ENCODE measurements at places on chromosomes 13 and 19.

DNA sequence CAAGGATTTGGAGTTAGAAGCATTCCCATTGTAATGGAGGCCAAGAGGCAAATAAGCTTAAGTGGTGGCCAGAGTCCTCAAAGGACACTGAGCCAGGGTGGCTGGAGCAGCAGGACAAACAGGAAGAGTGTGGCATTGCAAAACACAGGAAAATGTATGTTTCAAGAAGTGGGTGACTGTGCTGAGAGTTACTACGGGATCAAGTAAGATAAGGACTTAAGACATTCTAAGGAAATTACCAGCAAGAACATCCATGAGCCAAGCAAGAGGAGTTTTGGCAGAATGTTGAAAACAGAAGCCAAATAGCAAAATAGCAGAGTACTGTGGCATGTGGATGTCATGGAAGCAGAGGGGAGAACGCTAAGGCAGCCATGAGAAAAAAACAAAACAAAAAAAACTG, 104.2 kb downstream of the RAP2A start:
- ATAC-seq = no peak

GRCh38 chr13:94327318-94327717, 152.2 kb downstream of the DCT start:
- peak; percentile 69 for ATAC-seq

GRCh38 chr13:40993987-40994386, 25.1 kb downstream of the ELF1 start:
- ATAC-seq = no peak

DNA sequence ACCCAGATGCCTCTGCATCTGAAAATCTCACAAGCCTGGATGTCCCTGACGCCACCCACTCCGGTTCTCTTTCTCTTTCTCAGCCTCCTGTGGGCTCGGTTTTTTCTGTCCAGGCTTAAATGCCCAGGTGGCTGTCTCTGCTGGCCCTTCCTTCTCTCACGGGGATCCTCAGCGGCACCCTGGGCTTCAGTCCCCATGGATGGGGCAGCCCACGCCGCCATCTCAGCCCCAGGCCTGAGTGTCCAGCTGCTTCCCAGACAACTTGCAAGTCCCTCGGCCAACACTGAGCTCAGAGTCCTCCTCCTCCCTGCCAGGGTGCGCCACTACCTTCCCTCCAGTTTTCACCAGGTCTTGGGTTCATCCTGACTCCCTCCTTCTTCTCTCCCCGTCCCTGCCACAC, 6.4 kb downstream of the FBN3 start:
- no peak for ATAC-seq

GRCh38 chr13:113748101-113748861, 10.7 kb upstream of the TMEM255B start:
- no peak for ATAC-seq

DNA sequence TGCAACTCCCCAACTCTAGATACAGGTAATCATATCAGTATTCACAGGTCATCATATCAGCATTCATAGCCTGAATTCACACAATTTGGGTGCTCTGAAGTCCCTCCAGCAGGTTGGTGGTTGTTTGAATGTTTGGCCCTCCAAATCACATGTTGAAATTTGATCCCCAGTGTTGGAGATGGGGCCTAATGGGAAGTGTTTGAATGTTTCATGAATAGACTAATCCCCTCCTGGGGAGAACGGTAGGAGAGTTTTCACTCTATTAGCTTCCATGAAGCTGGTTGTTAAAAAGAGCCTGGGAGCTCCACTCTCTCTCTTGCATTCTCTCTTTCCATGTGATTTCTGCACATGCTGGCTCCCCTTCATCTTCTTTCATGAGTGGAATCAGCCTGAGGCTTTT, 288.6 kb upstream of the PCDH9 start:
- no peak for ATAC-seq

DNA sequence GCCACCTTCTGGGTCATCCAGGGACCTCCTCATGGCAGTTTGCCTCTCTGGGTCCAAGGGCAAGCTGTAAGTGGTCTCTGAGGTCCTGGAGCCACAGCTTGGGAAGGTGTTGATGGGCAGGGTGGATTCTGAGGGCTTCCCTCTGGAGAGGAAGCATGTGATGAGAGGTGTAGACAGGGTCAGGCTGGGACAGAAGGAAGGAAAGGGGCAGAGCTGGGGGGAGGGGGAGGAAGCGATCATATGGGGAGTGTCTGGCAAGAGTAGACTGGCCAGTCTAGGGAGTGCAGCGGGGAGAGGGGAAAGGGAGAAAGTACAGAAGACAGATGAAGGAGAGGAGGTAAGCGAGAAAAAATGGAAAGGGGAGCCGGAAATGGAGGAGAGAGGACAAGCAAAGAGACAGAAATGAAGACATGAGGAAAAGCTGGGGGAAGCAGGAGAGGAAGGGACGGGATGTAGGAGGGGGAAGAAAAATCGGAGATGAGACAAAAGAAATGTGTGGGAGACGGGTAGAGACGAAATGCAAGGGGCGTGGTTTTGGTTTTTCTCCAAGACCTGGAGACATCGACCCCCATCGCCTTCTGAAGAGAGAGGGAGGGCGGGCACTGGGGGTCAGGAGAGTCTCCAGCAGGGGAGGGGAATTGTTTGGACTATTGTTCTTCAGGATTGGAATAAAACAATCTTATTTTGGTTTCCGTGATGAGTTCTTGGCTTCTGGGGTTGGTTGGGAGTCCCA, 26.6 kb downstream of the ZSWIM9 start:
- ATAC-seq = no peak

GRCh38 chr19:40805258-40805868, 6.4 kb downstream of the EGLN2 start:
- no peak for ATAC-seq

- no peak for ATAC-seq
Measured at GRCh38 chr13:98976338-98976737, 1.5 kb downstream of the DOCK9 start.

GRCh38 chr19:40921005-40921897, 39.2 kb upstream of the CYP2A7 start:
- ATAC-seq = no peak

GRCh38 chr13:81957121-81957520, 1616.2 kb upstream of the SPRY2 start:
- ATAC-seq = no peak

DNA sequence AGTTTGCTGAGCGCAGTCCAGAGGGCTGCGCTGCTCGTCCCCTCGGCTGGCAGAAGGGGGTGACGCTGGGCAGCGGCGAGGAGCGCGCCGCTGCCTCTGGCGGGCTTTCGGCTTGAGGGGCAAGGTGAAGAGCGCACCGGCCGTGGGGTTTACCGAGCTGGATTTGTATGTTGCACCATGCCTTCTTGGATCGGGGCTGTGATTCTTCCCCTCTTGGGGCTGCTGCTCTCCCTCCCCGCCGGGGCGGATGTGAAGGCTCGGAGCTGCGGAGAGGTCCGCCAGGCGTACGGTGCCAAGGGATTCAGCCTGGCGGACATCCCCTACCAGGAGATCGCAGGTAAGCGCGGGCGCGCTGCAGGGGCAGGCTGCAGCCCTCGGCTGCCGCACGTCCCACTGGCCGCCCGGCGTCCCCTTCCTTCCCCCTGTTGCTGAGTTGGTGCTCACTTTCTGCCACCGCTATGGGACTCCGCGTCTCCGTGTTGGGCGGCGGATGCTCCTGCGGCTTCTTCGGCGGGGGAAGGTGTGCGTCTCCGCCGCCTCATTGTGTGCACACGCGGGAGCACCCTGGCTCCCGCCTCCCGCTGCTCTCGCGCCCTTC, 772 bp downstream of the GPC6 start:
- ATAC-seq = no peak

- ATAC-seq = no peak
Measured at GRCh38 chr13:101139081-101139480, 277.2 kb downstream of the NALCN start.

DNA sequence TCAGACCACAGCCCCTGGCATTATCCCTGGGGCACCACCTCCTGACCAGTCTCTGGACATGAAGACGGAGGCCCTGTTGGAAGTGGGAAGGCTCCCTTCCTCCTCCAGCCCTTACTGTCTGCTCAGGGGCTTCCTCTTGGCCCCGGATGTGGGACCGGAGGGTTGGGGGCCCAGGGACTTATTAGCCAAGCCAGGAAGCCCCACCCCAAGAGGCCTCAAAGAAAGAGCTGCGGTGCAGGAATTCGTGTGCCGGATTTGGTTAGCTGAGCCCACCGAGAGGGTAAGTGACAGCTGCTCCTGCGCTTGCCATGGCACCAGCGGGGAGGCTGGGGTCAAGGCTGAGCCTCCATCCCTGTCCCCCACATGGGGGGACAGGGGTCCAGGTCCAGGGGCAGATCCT, at the start of gene RETN:
Gene RETN, plus strand, starts transcription at position 208 of the 400 bp plus-strand sequence. CDS start 278 bp downstream, outside the sequence.
- no peak for ATAC-seq

- ATAC-seq = no peak
Measured at GRCh38 chr13:91657283-91657682, 258.9 kb downstream of the GPC5 start.

- no peak for ATAC-seq
Measured at GRCh38 chr19:55441319-55441691, 1.8 kb downstream of the SHISA7 start.

All from activated CD4-positive, CD25-positive, alpha-beta regulatory T cell treated with anti-CD3 and anti-CD28 coated beads, Interleukin-2, amount 50 U/mL, for 24 hours (primary cell).